Progenitor cell of endocrine pancreas (in vitro differentiated cells): ENCODE measurements at places on chromosomes 12 and 14.

DNA sequence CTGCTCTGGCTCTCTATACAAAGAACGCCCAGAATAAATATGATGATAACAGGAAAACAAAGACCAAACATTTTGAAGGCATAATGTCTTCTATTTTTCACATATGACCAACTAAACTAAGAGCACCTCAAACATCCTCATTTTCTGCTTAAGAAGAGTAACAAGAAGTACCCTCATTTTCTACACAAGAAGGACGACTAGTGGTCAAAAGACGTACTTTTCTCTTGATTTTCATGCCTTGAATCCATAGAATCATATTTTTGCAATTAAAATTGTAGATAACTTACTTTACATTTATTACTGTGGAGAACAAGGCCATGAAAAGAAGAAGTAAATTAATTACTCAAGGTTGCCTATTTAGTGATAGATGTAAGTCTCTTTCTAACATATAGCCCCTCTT lies 358.6 kb downstream of the DUSP6 start:
- DNase-seq: no peak

DNA sequence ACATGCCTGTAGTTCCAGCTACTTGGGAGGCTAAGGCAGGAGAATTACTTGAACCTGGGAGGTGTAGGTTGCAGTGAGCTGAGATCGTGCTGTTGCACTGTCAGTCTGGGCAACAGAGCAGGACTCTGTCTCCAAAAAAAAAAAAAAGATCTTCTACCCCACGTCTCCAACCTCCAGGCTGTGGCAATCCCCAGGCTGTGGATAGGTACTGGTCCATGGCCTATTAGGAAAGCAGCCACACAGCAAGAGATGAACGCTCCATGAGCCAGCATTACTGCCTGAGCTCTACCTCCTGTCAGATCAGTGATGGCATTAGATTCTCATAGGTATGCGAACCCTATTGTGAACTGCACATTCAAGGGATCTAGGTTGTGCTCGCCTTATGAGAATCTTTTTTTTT lies 6.1 kb upstream of the PTGES3 start:
- DNase-seq: no peak

DNA sequence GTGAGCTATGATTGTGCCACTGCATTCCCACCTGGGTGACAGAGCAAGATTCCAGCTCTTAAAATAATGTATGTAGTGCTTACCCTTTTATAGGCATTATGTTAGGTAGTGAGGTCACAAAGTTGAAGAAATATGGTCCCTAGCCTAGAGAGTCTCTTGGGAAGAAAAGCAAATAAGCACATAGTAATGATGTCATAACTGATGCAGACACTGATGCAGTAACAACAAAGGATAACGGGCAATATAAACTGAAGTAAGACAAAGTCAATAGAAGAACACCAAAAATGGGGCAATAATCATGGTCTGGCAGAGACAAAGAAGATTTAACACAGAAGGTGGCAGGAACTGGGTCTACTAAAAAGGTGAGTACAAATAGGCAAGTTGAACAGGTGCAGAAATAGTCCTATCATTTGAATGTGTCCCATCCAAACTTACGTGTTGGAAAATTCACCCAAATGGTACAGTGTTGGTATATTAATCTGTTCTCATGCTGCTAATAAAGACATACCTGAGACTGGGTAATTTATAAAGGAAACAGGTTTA lies 93.5 kb downstream of the CPNE8 start:
- no peak for DNase-seq

DNA sequence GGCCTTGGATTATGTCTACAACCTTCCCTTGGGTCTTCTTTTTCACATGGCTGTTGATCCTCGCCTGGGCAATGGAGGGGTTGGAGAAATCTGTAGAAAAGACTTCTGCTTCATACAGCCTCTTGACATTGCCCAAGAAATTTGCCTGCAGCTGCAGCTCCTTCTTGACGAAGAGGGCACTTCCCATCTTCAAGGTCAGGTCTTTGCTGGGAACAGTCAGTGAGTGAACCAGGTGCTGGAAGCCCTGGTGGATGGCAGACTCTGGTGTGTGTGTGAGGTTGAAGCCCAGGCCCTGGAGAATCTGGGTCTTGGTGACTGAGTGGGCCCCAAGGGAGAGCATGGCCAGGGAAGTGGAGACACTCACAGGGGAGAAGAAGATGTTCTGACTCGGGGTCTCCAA lies 6.7 kb downstream of the SERPINA9 start:
- DNase-seq: no peak

DNA sequence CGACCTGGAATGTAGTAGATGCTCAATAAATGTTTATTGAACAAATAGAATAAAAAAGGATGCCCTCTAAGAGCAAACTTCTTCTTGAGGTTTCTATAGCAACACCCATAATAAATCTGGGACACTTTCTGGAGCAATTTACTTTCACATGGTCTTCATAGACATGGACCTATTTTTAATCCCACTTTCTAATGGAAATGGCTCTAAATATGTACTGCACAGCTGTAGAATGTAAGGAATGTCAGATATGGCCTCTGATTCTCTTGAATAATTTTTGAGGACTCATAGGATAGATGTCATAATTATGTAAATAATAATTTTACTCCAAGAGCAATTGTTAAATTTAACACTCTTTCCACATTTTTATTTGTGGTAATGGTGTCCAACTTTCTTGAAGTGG lies 133.5 kb upstream of the DAAM1 start:
- DNase-seq: no peak

DNA sequence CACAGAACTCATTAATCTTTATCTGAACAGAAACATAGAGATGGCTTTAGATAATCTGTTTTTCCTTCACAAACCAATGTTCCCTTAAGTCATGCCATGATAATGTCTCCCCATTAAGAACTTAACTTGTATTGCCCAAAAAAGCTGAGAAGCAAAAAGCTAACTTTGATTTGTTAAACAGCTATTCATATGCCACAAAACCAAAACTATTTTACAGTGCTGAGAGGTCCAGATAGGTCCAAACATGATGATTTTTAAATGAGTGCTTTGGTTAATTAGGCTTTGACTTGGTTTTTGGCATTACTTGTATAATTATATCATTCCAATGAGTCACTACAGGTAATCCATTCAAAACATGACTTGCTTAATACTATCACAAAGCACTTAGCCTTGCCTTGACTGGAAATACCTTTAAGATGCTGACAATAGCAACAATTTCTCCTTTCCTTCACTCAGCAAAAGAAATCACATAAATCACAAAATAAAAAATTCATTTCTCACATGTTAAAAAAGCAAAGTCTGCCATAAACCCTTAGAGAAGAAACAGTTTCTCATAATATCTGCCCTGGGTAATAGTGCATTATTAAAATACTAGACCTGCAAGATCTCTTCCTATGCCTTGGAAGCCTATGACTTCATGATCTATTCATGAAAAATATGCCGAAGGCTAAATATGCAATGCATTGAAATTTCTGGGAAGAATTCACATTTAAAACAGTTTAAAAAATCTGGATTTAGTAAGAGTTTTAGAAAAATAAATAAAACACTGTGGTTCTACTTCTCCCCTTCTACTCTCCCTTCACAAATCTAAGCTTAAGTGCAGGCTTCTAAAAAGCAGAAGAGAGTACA lies 52.0 kb upstream of the SAV1 start:
- DNase-seq: no peak

DNA sequence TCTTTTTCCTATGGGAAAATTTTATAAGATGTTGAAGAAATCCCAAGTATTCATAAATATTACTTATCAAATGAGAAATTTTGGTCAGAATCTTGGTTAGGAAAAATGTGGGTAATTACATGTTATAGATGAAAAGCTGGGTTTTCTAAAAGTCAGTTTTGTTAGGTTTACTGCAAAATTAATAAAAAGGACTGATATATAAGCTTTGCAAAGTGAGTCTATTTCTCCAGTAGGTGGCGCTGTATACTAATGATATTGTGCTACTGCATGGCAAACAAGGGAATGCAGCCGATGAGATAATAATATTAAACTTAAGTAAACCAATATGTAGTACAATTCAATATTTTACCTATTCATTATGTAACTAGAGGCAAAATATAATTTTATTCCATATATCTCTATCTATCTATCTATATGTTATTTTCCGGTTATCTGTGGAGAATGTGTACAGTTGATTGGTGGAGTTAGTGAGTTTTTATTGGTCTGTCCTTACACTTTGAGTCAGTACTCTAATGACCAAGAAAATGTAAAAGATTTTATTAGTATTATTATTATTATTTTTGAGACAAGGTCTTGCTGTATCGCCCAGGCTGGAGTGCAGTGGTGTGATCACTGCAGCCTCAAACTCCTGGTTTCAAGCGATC lies 32.9 kb downstream of the MIPOL1 start:
- no peak for DNase-seq

- DNase-seq: no peak
Measured at GRCh38 chr12:132046561-132046960, 96.8 kb downstream of the EP400 start.

DNA sequence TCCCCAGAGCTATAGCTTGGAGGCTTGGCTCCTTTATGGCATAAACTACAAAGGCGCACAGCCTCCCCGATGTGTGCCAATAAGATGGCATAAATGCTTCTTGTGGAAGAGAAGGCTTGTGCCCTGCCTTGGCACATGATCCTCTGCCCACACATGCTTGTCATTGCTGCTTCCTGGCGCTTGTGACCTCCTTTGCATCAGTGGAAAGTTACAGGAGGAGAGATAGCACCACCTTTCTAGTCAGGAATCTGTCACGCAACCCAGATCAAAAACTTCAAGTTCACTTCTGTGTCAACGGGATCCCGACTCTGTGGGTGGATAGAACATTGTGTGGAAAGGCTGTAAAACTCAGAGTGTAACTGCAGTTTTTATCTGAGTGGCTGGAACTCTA lies 183.8 kb upstream of the HIF1A start:
- DNase-seq: no peak

DNA sequence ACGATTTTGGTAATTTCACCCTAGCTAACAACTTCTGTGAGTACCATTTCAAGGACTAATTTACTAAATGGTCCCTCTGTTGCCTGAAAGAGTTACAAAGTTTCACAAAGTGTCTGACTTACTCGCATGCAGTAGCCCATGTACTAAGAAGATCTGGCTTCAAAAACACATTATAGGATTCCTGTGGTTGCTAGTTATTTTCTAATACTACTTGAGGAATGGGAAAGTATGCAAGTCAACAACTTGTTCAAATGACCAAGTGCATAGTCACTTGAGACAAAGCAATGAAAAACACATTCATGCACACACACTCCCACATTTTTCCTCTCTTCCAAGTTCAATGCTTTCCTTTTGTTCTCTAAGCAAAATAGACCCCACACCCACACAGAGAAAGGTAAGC lies 219.7 kb upstream of the TMPO start:
- DNase-seq: no peak

- DNase-seq: no peak
Measured at GRCh38 chr14:76125511-76125910, 26.2 kb upstream of the GPATCH2L start.

DNA sequence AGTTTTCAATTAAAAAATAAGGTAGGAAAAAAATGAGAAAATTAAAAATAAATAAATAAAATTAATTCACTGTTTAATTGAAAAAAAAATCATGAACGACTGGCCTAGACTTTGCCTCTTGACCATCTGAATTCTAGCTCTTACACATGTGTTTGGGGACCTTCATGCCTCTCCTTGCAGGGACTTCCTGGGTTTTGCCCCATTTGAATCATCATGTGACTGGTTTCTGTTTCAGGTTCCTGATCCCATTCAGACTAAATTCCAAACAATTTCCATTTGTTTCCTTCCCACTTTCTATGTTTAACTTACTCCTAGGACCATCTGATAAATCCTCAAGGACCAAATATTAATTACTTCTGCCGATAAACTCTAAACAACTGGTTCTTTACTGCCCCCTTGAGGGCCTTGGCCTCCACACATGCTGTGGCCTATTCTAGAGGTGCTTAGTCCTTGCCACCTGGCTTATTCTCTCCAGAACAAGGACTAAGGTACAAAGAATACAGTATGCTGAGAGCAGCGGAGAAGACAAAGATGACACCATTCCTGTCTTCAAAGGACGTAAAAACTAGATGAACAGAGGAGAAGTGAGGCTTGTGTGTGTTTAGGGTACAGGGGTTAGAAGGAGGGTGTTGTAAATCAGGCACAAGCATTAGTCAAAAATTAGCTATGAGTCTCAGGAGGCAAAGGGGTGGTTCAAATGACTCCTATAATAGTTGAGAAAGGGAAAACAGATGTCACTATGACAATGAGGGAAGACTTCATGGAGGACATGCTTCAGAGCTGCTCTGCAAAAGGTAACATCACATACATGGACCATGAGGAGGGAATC lies 125.8 kb upstream of the AVPR1A start:
- DNase-seq: peak; percentile 17

- no peak for DNase-seq
Measured at GRCh38 chr14:68714991-68715924, 77.6 kb downstream of the ZFP36L1 start.

DNA sequence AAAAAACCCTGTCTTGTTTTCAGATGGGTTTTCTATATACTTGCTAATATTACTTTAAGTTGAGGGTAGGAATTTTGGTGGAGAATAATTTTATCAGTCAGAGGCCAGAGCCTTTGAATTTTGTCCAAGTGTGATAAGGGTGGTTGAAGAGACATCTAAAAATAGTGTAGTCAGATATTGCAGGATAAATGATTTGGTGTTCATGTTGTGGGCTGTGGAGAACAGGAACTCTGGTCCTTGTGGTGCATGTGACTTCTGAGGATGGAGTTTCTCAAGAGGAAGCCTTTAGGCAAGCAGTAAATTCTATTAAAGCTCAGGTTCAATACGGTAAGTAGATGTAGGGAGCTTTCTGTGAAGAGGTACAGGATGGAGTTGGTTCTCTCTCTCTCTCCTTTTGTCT lies 2.8 kb downstream of the ADAM21 start:
- DNase-seq: no peak

- no peak for DNase-seq
Measured at GRCh38 chr12:25089738-25090137, 105.2 kb downstream of the DNAI7 start.

GRCh38 chr12:122452701-122453285 lies 30.3 kb upstream of the CLIP1 start:
- DNase-seq: no peak

DNA sequence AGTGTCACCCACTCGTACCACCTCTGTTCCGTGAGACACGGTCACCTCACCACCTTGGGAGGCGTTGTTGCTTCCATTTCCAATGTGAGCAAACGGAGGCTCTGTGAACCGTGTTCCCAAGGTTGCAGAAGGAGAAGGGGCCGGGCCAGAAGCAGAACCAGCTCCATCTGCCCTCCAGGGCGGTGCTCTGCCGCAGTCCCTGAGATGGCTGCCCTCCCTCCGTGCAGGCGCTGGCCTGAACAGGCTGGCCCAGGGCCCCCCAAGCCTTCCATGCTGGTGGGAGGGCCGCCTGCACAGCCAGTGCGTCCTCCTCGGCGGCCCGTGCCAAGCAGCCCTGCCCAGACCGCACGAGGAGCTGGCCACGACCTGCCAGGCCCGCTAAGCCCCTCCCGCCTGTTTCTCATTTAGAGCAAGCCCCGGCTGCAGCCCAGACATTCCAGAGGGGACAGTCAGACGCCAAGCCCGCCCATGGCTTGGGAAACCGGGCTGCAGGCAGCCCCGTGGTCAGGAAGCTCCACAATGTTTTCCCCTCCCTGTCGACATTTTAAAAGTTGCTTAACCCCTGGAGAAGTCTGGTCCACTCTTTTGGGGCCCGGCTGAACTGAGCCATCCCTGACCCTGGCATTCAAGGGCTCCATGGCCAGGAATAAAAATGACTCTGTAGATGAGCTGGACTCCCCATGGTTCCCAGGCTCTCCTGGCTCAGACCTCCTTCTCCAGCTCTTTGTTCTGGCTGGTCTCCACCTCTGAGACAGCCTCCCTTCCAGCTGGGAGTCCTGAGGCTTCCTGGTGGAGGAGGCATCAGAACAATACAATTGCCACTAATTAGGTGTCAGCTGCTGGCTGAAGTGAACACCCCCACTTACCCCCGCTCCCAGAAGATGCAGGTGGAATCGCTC lies 236.0 kb downstream of the BCL11B start:
- no peak for DNase-seq

GRCh38 chr14:68278576-68279436 lies 459.2 kb downstream of the RAD51B start:
- DNase-seq: no peak
